ENCODE measurements at places on chromosomes 4 and X.

- no peak for DNase-seq
Measured at GRCh38 chr4:140266958-140267568, 106.4 kb upstream of the SCOC start.

GRCh38 chrX:104833401-104833800, 267.4 kb downstream of the IL1RAPL2 start:
- no peak for DNase-seq

DNA sequence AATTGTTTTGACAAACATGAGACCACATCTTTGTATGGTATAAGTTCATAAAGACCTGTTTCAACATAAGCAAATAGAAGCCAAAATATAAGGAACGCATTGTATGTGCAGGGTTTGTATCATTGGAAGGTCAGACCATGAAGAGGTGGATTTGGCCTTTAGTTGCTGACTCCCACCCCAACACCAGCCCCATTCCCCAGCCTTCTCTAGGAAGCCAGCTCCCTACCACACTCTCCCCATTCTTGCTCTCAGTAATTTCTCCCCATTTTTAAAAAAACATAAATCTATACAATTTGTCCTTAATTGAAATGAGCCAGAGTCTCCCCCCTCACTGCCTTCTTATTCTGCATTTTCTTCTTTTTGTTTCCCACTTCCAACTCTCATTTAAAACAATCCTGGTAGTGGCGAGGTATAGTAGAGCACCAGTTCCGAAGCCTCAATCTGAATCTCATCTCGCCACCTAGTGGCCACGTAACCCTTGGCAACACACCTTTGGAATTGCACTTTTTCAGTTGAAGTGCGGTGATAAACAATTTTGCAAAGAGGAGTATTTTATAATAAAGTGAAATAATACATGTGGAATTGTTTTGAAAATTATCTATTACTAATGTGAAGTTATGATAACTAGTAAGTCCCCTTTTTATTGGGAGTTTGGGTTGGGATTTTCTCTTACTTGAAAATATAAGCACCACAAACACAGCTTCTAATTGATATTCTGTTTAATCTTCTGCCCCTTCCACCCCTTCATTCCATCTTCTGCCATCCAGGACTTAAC, 126.6 kb downstream of the ASB9 start:
- peak; percentile 59 for DNase-seq

DNA sequence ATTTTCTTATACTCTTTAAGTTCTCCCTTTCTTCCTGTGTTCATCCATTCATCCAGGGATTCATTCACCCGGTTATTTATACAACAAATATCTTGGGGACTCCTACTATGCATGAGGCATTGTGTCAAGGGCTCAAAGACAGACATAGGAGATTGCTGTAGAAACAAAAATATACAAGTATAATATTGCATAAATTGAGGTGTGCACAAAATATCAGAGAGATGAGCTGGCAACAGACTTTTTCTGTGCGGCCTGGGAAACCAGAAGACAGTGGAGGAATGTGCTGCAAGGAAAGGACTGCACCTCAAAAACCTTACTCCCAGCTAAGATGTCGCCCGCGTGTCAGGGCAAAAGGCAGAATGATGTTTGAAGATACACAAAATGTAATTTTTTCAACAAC, 9.6 kb downstream of the OTOP1 start:
- no peak for DNase-seq

GRCh38 chr4:104519588-104519987, 24.9 kb upstream of the CXXC4 start:
- DNase-seq = no peak

GRCh38 chrX:5730556-5730955, 498.1 kb downstream of the NLGN4X start:
- DNase-seq = no peak

DNA sequence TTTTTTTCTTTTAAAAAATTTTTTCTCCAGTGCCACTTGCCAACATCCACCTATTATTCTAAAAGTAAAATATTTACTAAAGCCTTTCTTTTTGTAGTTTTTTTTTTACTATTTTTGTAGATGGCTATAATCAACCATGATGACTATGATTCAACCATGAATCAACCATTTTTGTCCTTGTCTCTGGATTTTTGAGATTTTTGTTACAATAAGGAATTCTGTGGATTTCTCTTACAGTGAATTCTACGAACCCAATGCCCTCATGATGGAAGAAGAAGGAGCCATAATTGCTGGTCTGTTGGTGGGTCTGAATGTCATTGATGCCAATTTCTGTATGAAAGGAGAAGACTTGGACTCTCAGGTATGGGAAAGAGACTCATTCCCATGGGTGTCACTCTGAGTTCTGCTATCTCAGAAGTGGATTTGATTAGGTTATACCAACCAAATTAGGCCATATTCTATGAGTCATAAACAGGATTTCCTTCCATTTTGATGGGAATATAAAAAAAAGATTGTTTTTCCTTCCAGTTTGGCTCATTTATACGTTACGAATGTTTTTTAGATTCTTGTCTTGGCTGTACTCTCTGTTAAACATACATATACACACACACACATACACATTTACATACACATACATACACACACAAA, 46.7 kb downstream of the RUFY3 start:
- DNase-seq = no peak

DNA sequence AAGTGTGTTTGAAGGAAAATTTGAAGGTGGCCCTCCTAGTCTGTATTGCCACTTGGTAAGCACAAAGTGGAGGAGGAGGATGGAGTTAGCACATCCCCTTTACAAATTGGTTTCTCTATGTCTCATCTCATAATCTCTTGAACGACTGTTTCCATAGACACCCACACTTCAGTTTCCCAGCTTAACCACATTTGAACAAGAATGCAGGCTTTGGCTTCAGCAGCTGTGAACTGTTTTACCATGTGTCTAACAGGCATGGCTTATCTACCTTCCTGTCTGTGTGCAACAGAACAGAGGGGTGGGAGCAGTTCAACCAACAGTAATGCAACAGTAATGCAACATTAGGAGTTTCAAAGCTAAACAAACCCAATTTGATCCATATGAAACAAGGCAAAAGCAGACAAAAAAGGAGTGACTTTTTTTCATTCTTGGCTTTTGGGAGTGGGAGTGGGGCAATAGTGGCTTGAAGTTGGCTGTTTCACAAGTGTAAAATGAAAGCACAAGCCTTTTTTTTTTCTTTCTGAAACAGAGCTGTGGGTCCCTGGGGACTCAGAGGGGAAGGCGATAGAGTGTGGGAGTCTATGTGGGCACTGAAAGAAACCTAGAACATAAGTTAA, 108.0 kb downstream of the ITM2A start:
- DNase-seq = peak; percentile 66

- DNase-seq = no peak
Measured at GRCh38 chr4:127988638-127989037, 23.4 kb downstream of the ABHD18 start.
